ENCODE measurements at places on chromosomes 12 and 14. TPM values are rescaled to one million over a fixed set of nuclear protein-coding genes. Genes with fewer than 3 reads are reported as not detected.

DNA sequence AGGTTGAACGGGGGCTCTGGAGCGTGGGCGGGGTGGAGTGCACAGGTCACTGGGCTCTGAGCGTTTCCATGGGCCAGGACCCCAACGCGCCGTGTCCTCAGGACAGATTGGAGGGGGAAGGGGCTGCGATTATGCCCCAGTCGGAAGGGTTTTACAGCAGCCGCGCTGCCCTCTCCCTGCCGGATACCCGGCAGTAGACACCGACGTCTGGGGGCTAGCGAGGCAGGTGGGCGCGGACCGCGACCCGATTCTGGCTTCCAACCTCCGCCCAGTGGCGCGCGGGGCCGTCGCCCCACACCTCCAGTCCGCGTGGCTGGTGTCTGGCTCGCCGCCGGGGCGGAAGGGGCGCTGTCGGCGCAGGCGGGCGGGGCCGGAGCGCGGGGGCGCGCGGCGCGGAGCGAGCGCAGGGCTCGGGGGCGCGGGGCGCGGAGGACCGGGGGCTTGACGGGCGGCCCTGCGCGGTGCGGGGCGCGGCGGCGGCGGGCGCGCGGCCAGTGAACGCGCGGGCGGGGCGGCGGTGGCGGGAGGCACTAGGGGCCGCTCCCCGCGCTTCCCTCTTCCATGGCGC, 2.4 kb upstream of the KIF26A start:
- no peak for DNase-seq

DNA sequence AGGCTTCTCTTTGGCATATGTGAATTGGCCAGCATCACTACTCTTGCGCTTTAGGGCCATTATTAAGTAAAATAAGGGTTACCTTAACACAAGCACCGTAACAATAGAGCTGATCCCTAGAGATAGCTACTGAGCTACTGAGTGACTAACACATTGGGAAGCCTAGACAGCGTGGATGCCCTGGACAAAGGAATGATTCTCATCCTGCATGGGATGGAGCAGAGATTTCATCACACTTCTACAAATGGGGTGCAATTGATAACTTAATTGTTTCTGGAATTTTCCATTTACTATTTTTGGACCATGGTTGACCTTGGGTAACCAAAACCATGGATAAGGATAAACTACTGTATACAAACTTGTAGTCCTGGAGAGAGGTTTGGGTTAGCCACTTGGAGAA, 57.1 kb downstream of the FBXO34 start:
- DNase-seq, result peak; percentile 24

GRCh38 chr12:106001837-106002218, 136.9 kb downstream of the NUAK1 start:
- DNase-seq, result no peak

DNA sequence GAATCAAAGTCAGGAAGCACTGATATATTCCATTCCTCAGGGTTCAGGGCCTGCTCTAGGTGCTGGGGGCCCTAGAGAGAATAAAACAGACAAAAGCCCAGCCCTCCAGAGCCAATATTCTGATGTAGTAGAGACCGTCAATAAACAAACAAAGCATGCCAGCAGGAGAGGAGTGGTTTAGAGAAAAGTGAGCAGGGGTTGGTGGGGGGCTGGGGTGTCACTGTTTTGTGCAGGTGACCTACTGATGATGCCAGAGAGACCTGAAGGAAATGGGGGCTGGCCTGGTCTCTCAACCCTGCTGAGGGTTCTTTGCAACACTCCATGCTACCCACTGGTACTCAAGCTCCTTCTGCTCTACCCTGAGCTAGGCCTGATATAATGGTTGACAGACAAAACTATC, 26.5 kb downstream of the IL26 start:
- no peak for DNase-seq

DNA sequence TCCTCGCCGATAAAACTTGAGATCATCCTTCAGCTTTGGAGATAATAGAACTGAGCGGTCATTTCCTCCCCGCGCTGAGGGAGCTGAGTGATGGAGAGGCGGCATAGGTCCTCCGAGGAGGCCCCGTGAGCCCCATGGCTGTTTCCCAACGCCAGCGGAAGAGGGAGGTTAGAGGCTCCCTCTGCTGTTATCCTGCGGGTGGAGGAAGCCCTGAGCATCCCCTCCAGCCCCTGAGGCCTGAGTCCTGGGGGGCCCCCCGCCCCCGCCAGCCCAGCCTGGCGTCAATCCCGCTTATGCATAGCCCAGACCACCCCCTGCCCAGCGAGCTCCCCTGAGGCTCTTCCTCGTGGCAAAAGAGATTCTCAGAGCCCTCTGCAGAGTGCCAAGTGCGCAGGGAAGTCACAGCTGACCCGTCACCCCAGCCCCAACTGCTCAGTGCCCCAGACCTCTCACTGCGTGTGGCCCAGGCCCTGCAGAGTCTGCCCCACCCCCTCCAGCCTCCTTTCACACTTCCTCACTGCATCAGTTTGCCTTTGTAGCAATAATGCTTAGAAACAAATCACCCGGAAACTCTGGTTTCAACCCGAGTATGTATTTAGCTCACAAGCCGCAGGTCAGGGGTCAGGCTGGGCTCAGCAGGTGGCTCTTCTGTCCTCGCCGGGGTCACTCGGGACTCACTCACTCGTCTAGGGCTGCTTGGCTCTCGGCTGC, 44.7 kb upstream of the GALNT9 start:
- no peak for DNase-seq

GRCh38 chr12:48105321-48105866, 485 bp downstream of the SENP1 start:
- DNase-seq, result peak; percentile 40

DNA sequence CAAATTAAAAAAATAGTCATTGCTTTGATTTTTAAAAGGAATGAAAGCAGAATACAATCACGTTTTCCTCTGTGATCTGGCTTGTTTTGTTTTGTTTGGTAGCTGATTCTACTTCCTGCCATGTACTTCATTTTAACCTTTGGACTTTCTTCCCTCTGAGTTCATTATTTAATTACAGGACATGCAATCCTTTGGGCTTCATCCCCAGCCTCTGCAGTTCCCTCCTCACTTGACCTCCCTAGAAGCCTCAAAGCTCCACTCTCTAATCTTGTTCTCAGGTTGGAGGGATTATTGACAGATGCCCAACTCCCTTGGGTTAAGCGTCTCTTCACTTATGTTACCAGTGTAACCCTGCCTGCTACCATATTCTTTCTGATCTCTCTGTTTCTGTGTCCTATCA, 967.9 kb upstream of the SEL1L start:
- no peak for DNase-seq

Gene RTN1
- not detected for total RNA-seq

DNA sequence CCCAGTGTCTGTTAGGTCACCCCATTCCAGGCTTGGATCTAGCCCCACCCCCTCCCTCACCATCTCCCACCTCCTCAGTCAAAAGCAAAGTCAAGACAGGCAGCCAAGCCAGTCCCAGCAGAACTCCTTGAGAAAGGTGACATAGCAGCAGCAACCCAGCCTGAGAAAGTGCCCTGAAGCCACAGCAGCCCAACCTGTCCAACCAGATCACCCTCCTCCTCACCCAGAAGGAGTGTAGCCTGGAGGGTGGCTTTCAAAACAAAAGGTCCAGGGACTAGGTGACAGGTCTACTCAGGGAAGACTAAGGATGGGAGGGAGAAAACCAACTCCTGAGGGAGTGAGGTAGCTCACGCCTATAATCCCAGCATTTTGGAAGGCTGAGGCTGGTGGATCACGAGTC, 5.2 kb downstream of the RAB15 start:
- DNase-seq, result no peak

DNA sequence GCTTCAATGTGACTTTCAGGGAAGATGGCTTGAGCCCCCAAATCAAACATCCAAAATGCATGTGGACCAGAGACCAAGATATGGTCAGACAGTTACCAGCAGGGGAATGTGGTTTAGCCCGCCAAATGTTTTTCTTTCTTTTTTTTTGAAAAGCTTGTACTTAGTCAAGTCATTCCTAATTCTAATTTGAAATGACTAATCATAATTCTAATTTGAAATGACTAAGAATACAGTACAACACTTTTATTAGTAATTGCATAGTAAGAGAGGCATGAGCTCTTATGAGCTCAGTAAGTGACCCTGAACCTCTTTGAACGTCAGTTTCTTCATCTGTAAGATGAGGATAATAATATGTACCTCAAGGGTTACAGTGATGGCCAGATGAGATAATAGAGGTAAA, 72.4 kb downstream of the HECTD4 start:
- peak; percentile 3 for DNase-seq

GRCh38 chr12:29164477-29165393, 15.7 kb downstream of the FAR2 start:
- peak; percentile 81 for DNase-seq

DNA sequence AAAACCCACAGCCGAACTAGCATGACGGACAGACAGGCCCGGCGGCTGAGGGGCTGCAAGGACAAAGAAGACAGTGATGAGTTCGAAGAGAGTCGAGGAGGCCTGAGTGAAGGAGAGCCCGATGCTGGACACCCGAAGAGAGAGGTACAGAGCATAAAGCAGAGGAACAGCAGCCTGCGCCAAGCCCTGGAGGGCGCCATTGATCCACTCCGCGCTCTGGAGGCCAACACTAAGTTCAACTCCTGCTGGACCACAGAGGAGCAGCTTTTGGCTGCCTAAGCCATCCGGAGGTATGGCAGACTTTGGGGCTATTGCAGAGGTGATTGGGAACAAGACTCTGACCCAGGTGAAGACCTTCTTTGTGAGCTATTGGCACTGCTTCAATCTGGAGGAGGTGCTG, 7.8 kb upstream of the PLXNC1 start:
- no peak for DNase-seq

- DNase-seq, result no peak
Measured at GRCh38 chr14:69064596-69064995, 85.5 kb upstream of the ACTN1 start.

Gene TGM1
- 0.05 TPM for total RNA-seq

GRCh38 chr14:33150666-33151428, 212.2 kb downstream of the NPAS3 start:
- DNase-seq, result no peak

- peak; percentile 76 for DNase-seq
Measured at GRCh38 chr12:2335109-2335508, 282.3 kb downstream of the CACNA1C start.

GRCh38 chr12:111430433-111431353, 25.0 kb downstream of the SH2B3 start:
- no peak for DNase-seq

Gene KLRG1
- total RNA-seq, result not detected

DNA sequence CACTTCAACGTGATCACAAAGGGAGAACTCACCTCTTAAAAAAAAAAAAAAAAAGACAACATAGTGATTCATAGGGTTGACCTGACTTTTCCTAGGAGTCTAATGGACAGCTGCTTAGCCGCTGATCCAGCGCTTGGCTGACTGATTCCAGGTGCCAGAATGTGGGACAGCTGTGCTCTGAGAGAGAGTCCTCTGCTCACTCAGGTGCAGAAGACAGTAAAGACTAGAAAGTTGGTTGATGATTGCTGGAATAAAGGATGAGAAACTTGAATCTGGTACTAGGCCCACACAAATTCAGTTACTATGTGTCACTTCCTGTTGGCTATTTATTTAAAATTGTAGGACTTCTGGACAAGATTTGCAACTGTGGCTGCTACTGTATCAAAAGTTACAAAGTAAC, 229.4 kb downstream of the CHST11 start:
- DNase-seq, result peak; percentile 54

Gene SMIM41
- not detected for total RNA-seq

DNA sequence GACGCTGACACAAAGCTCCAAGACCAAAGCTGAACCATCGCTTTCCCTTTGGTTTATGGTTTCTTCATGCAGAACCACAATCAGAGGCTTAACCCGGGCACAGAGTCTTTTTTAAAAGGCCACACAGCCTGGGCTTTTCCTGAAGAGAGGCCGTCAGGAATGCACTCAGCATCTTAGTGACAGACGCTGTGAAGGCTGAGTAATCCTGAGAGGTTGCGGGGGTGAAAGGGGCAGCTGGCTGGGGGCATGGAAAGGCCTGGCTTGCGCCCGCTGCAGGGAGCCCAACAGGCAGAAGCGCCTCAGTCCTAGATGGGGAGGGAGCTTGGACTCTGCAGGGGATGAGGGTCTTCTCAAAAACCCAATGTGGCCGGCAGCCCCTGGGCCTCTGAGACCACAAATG, 13.6 kb downstream of the CTDSP2 start:
- peak; percentile 43 for DNase-seq

DNA sequence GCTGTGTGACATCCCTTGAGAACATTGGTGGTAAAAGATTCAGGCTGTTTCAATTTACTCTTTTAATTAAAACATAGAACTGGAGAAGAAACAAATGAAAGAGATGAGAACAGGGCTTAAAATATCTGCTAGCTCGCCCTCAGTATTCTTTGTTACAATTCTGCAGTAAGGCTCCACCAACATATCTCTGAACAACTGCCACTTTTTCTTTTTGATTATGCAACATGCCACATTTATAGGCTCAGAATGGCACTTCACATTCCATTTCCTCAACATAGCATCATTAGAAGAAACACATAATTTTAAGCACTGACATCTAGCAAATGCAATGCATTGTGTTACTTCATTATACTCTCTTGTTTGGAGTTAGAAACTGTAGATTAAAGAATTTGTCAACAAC, 1315.2 kb downstream of the LRFN5 start:
- DNase-seq, result no peak

DNA sequence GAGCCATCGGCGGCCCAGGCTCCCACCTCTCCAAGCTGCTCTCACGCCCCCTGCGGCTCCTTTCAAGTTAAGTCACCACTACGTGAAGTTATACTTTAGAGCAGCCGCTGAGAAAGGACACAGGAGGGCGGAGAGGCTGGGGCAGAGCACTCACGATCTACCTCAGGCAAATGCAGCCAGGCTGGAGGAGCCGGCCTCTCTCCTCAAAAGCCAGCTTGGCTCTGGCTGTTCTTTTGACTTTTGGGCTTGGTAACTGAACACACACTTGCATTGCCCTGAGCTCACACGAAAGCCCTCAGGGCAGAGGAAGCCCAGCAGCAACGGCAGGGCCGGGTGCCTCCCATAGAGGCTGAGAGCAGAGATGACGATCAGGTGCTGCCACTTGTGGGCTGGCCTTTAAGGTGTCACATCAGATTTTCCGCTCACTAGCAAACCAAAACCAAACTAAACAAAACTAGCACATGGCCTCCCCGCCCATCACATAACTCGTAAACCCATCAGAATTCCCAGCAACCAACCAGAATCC, 75.2 kb downstream of the PITPNM2 start:
- DNase-seq, result peak; percentile 53

Gene CD4
- total RNA-seq, result not detected

Gene NXPH4
- 3.1 TPM for total RNA-seq

Gene LYZ
- not detected for total RNA-seq

Gene WSCD2
- not detected for total RNA-seq

Gene IQSEC3
- not detected for total RNA-seq

GRCh38 chr12:23356927-23357708, 592.4 kb downstream of the SOX5 start:
- DNase-seq, result no peak

Gene HNRNPC
- 821 TPM for total RNA-seq

Gene GARIN6
- total RNA-seq, result not detected

Gene TAS2R20
- 0.07 TPM for total RNA-seq

DNA sequence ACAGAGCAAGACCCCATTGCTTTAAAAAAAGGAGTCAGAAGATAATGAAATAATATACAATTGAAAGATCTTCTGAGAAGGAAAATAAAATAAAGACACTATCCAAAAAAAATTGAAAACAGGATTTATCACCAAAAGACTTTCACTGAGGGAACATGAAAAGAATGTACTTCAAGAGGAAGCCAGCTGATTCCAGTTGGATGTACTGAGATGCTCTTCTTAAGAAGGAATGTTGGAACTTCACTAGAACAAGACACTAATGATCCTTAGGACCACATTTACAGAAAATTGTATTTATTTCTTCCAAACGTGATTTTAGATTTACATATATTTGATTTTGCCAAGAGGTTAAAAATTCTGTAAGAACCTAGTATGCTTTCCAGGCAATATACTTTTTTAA, 65.6 kb upstream of the CNOT2 start:
- no peak for DNase-seq

Gene UBR7
- 48.2 TPM for total RNA-seq
